ENCODE measurements at places on chromosomes 5 and 9.

DNA sequence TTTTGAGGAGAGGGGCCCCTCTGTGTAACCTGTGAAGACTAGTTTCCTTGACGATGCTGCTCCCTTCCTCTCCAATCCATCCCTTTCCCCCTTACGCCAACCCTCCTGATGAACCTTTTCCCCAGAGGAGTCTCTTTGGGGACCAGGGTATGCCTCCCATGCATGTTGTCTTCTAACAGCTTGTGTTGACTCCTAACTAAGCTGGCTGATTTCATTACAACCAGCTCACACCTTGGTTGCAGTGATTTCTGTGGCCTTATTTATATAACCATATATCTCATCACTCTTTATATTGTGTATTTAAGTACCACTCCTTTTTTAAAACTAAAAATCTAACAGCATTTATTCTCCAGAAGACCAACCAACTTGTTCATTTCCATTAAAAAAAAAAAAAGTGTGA lies 42.5 kb downstream of the SFXN1 start:
- DNase-seq = no peak

- DNase-seq = no peak
These were observed 273.2 kb downstream of the SYK start for GRCh38 chr9:91074866-91075265.

DNA sequence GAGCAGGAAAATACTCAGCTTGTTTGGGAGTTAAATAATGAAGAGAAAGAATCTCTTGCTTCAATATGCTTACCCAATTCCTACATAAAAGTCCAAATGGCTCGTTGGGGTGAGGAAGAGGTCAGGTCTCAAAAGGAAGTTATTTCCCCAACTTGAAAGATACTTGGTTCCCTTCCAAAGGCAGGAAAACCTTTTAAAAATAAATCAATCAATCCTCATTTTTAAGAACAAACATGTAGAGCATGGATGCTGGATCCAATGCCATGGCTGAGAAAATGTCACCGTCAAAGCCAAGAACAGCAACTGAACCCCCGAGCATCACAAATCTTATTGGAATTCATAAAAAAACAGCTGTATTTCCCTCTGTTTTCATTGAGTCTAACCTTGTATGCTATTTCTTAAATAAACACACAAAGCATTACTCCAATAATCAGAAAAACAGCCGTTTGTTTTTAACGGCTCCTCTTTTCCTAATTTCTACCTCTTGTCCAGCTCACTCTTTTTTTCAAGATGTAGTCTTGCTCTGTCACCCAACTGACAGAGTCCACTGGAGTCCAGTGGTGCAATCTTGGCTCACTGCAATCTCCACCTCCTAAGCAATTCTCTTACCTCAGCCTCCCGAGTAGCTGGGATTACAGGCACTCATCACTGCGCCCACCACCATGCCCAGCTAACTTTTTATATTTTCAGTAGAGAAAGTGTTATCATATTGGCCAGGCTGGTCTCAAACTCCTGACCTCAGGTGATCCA lies 140.7 kb downstream of the GNA14 start:
- DNase-seq = peak; percentile 41

- peak; percentile 11 for DNase-seq
These were observed 650 bp downstream of the MRRF start for GRCh38 chr9:122265149-122265915.

DNA sequence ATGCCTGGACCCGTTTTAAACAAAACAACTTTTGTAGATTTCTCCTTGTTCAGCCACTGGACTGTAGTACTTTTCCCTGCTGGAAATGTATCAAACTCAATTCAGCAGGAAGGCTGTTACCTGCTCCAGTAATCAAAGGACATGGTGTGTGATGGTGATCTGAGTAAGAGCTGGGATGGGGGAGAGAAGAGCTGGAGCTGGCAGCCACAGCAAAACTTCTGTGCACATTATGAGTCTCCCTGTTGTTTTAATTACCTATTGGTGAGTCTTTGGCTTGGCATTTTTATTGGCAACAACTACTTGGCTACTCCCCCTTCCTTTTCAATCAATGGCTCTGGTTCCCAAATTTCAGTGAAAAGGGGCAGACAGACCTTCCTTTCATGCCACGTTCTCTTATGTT lies 9.7 kb downstream of the NREP start:
- no peak for DNase-seq

DNA sequence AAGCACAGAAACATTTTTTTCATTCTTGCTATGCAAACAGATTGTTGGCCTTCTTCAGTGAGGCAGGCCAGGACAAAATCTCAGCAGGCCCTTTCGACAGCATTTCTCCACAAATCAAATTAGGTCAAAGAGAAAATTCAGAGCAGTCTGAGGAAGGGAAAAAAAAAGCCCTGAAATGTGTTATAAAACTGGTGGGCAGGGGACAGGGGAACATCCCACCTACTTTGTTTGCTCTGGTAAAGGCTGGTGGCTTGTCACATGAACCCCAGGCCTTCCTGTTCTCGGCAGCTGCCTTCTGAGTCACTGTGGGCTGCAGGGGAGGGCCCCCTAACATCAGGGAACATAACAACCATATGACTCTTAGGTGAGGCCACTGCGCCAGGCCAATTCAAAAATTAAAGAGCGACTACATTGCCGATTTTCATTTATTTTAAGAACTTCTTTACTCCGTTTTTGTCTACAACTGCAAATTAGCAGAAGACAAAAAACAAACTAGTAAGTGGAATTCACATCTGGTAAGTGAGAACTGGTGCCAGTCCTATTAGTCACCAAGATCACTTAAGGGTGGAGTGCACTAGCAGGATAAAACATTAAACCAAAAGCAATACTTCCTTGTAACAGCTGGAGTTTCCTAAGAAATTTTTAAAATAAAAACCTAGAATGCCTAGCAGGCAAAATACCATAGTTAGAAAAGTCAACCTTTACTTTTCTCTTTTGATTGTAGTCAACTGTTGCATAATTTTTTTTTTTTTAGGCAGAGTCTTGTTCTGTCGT lies 46.2 kb upstream of the DENND4C start:
- DNase-seq = peak; percentile 93

DNA sequence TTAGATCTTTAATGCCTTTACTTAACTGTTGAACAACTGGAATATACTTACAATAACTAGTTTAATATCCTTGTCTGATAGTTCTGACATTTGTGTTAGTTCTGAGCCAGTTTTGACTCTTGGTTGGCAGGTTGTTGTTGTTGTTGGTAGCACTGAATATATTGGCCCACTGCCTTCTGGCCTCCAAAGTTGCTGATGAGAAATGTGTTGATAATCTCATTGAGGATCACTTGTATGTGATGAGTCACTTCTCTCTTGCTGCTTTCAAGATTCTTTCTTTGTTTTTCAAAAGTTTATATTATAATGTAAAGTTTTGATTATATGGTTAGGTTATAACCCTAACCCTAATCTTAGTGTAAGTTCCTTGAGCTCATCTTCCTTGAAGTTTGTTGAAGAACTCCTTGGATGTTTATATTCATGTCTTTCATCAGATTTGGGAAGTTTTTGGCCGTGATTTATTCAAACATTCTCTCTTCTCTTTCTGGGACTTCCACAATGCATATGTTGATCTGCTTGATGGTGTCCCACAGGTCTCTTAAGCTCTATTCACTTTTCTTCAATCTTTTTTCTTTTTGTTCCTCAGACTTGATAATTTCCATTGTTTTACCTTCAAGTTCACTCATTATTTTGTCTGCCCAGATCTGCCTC lies 149.7 kb downstream of the FGF18 start:
- DNase-seq = peak; percentile 15

DNA sequence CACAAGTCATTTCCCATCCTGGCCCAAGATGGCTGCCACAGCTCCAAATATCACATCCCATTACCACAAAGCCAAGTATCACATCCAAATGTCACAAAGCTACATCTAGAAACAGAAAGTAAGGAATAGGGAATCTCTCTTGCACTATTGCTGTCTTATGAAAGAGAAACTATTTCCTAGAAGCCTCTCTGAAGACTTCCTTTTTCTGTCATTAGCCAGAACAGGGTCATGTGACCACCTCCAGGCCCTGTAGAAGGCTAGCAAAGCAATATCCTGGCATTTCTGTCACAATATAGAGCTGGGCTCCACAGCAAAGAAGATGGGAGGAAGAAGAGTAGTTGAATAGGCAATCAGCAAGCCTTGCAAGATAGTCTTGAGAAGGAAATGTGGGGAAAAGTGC lies 99.2 kb downstream of the SH3TC2 start:
- no peak for DNase-seq

DNA sequence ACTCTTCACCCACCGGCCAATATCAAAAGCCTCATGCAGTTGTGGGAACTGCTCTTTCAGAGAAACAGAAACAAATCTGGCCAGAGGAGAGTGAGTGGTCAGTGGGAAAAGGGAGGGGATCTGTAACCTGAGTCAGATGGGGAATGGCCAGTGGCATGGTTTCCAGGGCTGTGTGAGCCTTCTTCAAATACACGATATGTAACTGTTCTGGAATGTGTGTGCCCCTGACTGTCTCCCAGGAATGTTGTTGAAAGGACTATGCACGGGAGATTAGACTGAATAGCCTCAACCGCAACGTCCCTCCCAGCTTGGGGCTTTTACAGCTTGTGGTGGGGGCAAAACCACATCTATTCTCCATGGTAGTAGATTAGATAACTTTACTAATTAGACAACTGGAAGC lies 60.8 kb downstream of the SH3TC2 start:
- peak; percentile 99 for DNase-seq

DNA sequence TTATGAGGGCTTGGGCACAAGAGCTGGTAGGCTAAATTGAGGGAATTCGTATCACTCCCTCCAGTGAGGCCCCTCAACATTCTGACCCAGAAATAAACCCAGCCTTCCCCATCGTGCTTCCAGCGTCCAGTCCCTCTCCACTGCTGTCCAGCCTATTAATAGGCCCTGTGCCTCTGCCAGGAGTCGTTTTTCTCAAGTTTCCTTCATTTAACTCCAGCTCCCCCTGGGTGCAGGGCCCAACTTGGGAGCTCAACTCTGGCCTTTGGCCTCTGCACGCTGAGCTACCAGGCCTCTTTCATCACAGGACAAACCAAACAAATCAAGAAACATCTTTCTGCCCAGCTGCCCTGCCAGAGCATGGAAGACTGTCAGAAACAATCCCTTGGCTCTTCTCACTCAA lies 10.0 kb downstream of the HBEGF start:
- DNase-seq = no peak

DNA sequence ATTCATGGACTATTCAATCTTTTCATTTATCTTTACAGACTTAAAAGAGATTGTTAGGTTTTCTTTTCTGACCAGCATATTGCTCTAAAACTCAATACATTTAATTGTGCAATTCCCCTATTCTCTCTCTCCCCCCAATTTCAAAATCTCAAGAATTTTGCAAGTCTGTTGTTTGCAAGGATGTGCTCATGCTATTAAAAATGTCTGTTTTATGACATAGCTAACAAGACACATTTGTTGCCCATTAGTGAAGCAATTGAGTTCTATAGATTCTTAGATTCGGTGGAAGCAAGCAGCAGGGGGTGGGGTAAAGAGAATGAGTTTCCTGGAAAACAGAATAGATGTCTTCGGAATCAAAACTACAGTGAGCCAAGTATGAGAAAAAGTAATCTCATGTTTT lies 8.5 kb upstream of the CSNK1A1 start:
- peak; percentile 67 for DNase-seq

DNA sequence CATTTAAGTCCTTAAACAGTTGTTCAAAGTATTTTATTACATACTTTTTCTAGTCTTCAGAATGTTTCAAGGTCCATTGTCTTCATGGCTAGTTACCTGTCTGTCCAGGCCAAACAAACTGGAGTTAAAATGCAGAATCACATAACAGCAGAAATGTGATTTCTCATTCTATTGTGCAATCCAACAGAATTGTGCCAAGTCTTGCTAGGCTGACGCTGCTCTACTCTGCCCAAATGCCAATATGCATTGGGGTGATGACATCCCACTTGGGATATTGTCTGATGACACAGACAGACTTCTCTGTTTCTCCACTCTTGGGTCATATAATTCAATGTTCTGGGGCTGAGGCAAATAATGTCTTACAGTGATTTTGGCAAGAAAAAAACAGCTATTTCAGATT lies 5.2 kb upstream of the SLC22A5 start:
- DNase-seq = peak; percentile 87

GRCh38 chr5:158532739-158533138 lies 567.0 kb downstream of the EBF1 start:
- no peak for DNase-seq

DNA sequence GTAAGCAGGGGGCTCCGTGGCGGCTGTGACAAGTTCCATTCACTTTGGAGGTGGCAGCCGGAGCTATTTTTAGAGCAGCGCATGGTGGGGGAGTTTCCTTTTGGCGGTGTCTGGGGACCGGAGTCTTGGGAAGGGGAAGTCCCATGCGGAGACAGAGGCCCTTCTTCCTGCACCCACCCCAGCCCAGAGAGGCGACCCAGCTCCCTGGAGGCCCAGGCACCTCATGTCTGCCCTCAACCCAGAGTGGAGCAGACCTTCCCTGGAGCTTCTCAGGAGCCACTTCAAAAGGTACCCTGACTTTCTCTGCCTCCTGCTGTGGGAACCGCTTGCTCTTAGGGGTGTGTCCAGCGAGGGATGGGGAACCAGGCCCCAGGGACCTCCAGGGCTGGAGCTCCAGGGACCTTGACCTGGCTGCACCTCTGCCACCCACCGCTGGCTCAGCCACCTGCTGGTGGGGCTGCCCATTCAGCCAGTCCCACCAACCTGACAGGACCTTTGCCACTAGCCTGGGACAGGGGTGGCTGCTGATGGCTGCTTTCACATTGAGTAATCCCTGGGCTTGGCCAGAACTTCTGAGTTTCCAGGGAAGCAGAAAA lies 34.1 kb downstream of the NEK6 start:
- no peak for DNase-seq

DNA sequence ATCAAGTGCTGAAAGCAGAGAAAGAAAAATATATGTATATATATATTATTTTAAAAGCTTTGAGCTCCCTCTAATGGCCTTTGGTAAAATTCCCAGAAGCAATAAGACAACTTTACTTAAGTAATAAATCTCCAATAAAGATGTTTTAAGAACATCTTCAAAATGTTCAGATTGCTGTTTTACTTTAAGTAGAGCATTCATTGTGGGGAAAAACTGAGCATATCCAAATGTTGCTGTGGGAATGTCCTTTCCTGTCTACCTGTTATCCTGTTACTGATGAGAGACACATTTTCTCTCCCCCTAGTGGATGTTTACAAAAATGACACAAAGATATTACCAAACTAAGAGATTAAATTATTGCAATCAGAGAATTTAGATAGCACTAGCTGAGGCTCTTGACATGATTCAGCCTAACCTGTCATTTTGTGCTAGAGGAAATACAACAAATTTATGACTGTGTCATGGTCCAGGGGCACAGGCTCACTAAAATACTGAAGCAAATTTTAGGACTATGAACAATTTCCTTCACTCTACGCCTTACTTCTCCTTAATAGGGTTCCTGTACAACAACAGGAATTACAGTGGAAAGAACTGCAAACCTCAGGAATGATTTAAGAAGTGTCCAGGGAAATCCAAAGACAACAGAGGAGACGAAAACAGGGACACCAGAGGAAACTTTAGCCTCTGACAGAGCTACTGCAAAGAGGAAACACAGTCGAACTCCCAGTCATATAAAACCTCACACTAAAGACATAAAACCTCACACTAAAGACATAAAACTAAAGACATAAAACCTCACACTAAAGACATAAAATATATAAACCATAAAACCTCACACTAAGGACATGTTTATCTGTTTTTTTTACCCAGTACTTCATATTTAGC lies 24.3 kb upstream of the PRRC1 start:
- DNase-seq = peak; percentile 38

Data from iris pigment epithelial cell (primary cell).